Motor neuron (in vitro differentiated cells): ENCODE measurements at places on chromosomes 4 and X. TPM values are rescaled to one million over a fixed set of nuclear protein-coding genes. Genes with fewer than 3 reads are reported as not detected.

- ATAC-seq: no peak
Measured at GRCh38 chr4:158056689-158057245, 116.1 kb downstream of the GASK1B start.

GRCh38 chr4:102334624-102335023, 10.7 kb downstream of the SLC39A8 start:
- no peak for ATAC-seq

GRCh38 chrX:66163849-66164411, at the start of gene HEPH:
HEPH (plus strand) TSS chrX:66164247; CDS start chrX:66170571, 6,324 bp downstream.
- no peak for ATAC-seq

Gene GPRASP1
- 34.7 TPM in 2 replicates for total RNA-seq

- ATAC-seq: no peak
Measured at GRCh38 chr4:61877893-61878292, 677.8 kb downstream of the ADGRL3 start.

- ATAC-seq: no peak
Measured at GRCh38 chr4:101192244-101192643, 155.1 kb downstream of the PPP3CA start.

DNA sequence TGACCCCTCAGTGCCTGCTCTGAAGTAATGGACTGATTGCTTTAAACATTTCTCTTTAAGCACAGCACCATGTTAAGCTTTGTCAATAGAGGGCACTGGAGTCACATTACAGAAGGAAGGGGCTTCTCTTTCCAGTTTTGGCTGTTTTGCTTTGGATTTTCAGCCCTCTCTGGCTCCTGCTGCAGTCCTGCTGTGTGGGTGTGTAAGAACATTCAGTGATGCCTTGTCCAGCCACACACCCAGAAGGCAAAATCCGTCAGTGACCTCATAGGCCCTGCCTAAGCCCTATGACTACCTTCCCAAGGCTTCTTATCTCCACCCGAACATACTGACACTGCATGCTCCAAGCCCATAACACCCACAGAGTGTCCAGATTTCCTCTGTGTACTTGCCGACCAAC, 215.3 kb upstream of the CTSO start:
- peak; percentile 70 for ATAC-seq

Gene IRAK1
- 12.5 and 15.1 TPM in 2 replicates for total RNA-seq

Gene THAP9
- 12.5 and 23.0 TPM in 2 replicates for total RNA-seq

GRCh38 chr4:18020145-18020670, 1.3 kb downstream of the LCORL start:
- ATAC-seq: no peak

Gene FHDC1
- total RNA-seq: 4.7 and 6.3 TPM in 2 replicates

Gene SULT1E1
- 0.11 TPM in 1 of 2 replicates, not detected in the other for total RNA-seq

DNA sequence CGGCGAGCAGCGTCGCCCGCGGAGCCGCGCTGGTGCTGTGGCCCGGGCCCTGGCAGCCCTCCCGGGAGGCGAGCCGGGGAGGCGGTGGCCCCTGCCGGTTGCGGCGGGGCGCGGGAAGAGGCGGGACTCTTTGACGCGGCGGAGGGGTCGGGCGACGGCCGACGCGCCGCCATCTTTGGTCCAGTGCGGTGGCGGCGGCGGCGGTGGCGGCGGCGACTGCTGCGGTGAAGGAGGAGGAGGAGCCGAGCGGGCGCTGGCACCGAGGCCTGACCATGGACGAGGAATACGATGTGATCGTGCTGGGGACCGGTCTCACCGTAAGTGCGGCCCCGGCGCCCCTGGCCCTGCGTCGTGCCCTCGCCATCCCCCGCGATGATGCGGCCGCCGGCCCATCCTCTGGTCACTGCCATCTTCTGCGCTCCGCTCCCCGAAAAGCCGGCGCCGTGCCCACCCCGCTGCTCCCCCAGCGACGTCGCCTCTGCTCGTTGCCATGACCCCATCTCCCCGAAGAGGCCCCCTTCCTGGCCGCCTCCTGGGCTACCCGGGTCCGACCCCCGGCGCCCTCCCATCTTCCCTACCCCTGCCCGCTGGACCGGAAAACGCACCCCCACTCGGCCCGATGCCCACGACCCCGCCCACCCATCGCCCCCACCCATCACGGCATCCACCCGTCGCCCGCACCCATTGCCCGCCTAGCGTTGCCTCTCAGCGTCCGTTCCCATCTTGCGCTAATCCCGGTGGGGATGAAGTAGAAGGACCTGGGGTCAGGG, at the start of gene GDI1:
Gene GDI1 (plus strand): TSS at position 172 of the 770 bp plus-strand sequence. CDS start 101 bp downstream, at position 273.
- peak; percentile 68 for ATAC-seq

- no peak for ATAC-seq
Measured at GRCh38 chrX:2679534-2680485, 11.3 kb upstream of the CD99 start.

Gene CT45A10
- not detected in 2 replicates for total RNA-seq

Gene METTL14
- total RNA-seq: 33.3 and 44.1 TPM in 2 replicates

DNA sequence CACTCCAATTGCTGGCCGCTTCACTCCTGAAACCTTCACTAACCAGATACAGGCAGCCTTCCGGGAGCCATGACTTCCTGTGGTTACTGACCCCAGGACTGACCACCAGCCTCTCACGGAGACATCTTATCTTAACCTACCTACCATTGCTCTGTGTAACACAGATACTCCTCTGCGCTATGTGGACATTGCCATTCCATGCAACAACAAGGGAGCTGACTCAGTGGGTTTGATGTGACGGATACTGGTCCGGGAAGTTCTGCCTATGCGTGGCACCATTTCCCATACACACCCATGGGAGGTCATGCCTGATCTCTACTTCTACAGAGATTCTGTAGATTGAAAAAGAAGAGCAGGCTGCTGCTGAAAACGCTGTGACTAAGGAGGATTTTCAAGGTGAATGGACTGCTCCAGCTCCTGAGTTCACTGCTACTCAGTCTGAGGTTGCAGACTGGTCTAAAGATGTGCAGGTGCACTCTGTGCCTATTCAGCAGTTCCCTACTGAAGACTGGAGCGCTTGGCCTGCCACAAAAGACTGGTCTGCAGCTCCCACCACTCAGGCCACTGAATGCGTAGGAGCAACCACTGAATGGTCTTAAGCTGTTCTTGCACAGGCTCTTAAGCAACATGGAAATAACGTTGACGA, 35.8 kb upstream of the PRDM8 start:
- ATAC-seq: no peak

Gene ADH1C
- 0.27 TPM in 1 of 2 replicates, not detected in the other for total RNA-seq

Gene CCNA2
- total RNA-seq: 4.8 and 5.7 TPM in 2 replicates

Gene EPHA5
- total RNA-seq: 38.2 and 38.4 TPM in 2 replicates

- no peak for ATAC-seq
Measured at GRCh38 chrX:11474021-11474420, 180.8 kb downstream of the AMELX start.

DNA sequence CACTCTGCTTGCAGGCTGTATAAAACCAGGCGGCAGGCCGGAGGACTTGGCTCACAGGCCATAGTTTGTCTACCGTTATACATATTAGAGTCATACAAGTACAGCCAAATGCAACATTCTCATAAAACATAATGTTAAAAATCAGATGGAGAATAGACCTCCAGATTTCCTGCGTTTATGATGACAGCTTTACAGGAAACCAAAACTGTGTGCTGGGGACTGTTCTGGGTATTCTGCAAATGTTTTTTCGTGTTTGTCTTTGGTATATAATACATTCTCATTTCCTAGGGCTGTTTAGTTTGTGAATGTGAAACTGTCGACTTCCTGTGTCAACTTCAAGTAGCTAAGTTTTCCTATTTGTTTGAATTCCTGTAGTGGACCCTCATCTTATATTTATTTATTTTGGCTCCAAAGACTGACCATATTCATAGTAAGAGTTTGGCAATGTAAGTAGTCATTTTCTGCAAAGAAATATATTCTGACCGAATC, 79.5 kb upstream of the FAM9C start:
- no peak for ATAC-seq

GRCh38 chr4:165393704-165394103, 14.9 kb downstream of the CPE start:
- no peak for ATAC-seq

Gene KDR
- total RNA-seq: 15.9 and 28.5 TPM in 2 replicates

DNA sequence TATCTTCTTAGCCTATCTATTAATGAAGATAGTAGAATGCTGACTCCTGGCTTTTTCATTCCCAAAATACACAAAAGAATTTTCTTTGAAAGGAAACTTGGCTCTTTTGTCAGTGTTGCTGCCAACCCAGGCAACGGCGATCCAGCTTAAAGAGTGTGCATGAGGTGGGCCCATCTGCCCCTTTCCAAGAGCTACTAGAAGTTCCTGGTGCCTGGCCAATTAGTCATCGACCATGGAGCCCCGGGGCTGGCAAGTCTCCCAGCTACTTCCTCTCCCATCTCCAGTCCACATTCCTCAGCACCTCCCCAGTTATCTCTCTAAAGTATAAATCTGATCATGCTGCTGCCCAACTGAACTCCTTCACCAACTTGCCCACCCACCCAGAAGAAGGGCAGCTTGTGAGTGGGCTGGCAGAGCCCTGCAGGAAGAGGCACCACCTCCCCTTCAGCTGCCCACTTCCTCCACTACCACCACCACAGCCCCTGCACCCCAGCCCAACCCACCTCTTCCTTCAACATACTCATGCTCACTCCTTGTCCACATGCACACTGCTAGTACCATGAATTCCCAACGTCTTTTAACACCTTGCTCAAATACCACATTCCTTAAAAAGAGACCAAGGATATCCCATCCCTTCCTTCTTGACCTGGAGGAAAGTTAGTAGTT, 158.2 kb upstream of the MAP3K15 start:
- ATAC-seq: peak; percentile 77
